ENCODE measurements at places on chromosomes 7 and 10.

GRCh38 chr7:33926535-33926934 lies 21.2 kb downstream of the BMPER start:
- DNase-seq: no peak

DNA sequence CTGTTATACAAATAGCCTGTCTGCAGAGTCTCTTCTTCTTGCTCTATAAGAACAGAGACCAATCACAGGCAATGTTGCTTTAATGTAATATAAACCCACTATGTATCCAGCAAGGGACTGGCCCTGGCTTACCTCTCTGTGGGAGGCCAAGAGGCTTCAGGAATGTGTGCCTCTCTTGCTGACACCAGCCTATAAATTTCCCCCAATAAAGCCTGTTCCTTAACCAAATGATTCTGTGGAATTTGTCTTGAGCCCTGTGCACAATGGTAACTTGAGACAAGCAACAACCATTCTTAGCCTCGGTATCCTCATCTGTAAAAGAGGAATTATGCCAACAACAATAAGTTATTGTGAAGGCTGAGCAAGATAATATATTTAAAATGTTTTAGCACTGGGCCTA lies 563.7 kb downstream of the GRM8 start:
- DNase-seq: no peak

DNA sequence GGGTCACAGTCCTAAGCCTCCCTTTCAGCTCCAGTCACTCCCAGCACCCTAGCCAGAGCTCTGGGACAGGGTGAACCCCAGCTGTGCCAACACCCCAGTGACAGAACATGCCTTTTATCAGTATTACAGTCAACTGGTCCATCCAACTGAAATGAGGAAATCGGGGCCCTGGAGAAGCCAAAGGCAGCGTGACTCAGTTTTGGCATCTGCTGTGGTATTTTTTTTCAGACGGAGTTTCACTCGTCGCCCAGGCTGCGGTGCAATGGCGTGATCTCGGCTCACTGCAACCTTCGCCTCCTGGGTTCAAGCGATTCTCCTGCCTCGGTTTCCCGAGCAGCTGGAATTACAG lies 3.4 kb upstream of the CLDN15 start:
- DNase-seq: no peak

- DNase-seq: no peak
These were observed 8.5 kb downstream of the LRRC18 start for GRCh38 chr10:48931188-48931587.

GRCh38 chr7:140688341-140688740 lies 8.2 kb upstream of the NDUFB2 start:
- DNase-seq: no peak

DNA sequence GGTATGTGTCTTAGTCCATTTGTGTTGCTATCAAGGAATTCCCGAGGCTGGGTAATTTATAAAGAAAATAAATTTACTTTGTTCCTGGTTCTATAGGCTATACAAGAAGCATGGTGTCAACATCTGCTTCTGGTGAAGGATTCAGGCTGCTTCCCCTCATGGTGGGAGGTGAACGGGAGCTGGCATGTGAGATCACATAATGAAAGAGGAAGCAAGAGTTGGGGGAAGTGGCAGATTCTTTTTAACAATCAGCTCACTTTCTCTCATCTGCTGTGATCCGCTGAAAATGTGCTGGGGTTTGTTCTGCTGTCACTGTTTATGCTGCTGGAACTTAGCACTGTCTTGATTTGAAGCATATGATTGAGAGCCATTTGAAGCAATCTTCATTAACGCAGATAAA lies 730.0 kb upstream of the SORCS1 start:
- DNase-seq: no peak

DNA sequence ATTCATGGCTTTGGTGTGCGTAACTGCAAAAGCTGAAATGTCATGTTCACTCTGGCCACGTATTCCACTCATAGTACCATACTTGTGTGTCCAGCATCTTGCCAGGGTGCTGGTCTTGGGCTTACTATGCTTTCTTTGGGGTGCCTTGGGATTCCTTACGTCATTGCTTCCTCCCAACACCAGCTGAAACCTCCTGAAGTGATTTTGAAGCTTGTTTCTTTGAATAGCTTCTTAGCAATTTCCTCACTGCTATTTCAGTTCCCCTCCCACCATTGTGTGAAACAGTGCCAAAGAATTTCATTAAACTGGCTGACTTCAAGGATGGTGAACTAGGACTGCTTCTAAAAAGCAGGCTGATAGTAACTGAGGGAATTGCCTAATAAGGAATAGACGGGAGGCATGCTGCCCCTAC lies 36.9 kb downstream of the ENTPD1 start:
- no peak for DNase-seq

DNA sequence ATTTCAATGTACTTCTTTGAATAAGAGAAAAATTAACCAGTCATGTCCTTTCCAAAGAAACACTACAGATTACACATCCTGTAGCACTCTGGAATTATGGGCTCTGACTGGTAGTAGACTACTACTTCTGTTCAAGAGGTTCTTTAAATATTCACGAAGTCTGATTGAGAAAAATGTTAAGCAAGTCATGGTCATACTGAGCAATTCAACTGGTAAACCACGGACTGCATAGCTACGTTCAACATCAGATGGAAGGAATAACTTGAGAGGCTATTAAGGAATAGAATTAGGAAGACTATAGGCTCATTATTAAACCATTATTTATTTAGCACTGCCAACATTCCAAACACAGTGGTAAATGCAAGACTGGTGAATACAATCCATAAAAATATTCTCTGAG lies 160.8 kb downstream of the IMMP2L start:
- no peak for DNase-seq

DNA sequence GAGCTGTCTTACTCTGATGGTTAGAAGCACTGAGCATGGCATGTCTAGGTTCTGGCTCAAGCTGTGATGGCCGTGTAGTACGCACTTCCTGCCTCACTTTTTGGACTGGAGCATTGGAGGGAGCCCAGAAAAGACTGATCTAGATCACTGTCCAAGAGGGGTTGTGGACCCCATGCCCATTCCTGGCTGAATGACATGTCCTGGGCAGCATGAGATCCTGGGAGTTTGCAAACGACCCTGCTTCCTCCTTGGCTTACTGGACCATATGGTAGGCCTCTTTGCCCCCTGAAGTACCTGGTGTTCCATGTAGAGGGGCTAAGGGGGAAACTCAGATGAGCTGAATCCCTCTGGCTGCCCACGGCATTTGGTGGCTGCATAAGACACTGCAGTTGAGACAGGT lies 36.7 kb downstream of the ARHGAP22 start:
- DNase-seq: no peak

GRCh38 chr10:48609899-48610584 lies 5.2 kb upstream of the ARHGAP22 start:
- no peak for DNase-seq

- DNase-seq: no peak
These were observed 413.0 kb upstream of the FOXK1 start for GRCh38 chr7:4269086-4269485.

GRCh38 chr10:114486938-114487814 lies 82.9 kb upstream of the AFAP1L2 start:
- DNase-seq: no peak

DNA sequence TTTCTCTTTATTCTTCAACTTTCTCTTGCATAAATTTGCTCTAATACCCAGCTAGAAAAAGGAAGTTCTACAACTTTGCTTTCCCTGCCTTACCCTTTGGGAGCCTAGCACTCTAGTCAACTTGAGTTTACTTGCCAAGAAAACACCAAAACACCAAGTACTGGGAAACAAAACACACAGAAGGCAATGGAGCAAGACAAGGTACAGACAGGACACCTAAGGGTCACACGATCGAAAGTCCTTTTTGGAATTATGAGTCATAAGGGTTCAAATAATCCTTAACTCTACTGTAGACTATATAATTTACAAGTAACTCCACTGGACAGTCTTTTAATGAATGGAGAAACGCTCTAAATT lies 42.6 kb upstream of the ANAPC16 start:
- no peak for DNase-seq

GRCh38 chr10:132910901-132911785 lies 31.2 kb downstream of the CFAP46 start:
- no peak for DNase-seq

GRCh38 chr7:70208236-70209063 lies 610.2 kb downstream of the AUTS2 start:
- no peak for DNase-seq

- DNase-seq: no peak
These were observed 108.9 kb downstream of the PKD1L1 start for GRCh38 chr7:47839381-47839780.

- no peak for DNase-seq
These were observed 6.4 kb upstream of the MKRN1 start for GRCh38 chr7:140485500-140486265.

- DNase-seq: no peak
These were observed 7.2 kb downstream of the AP5Z1 start for GRCh38 chr7:4782333-4783291.

DNA sequence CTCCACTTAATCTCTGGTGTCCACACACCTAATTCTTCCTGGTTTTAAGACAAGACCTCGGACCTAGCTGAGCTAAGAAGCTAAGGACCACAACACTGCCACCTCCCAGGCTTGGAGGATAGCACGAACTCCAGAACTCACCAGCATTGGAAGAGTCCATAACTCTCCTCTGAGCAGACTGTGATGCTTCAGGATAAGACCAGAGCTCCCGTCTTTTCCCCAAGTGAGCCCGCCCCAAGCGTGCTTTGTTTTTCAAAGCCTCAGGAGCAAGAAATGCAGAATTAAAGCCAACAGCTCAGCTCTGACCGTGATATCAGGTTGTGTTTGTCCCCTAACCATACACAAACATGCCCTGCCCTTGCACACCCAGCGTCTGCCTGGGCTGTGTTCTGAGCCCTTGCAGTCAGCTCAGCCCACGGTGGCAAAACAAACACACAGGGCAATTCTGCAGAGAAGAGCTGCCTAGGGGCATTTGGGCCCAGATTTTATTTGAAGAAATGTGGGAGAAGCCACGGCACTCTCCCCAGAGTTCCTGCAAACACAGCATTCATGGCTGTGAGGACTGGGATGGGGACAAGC lies 145.4 kb downstream of the WDR11 start:
- no peak for DNase-seq

DNA sequence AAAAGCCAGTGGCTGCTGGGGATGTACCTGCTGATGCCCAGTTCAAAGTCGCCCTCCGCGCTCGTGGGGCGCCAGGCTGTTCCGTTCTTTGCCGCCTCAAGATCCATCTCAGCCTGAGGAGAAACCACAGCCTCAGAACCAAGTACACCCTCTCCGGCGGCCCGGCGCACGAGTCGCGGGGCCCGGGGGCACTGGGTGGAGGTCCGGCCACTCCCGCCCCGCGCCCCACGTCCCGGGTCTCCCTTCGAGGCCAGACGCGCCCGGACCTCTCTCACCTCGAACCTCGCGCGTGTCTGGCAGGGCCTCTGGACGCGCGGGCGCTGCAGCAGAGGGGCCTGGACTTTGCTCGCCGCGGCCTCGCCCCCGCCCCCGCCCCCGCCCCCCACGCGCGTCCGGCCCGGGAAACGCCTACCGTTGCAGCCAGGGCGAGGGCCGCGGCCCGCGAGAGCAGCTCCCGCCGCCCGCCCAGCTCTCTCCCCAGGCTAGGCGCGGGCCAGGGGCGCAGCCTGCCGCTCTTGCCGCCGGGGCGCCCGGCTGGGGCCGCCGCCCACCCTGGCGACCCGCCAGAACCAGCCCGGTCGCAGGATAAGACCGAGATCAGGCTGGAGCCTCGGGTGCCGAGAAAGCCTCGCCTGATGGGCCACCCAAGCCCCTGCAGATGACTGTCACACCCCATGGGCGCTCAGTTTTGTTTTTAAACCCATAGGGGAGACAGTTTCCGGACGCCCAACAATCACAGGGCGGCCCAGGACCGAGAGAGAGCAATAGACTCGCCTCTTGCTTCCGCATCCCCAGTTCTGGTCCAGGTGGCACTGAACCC lies at the start of gene ABCB4:
TSS of gene ABCB4 (minus strand) at position 322 of the 820 bp plus-strand sequence. CDS start at position 107, 215 bp downstream.
- DNase-seq: no peak

- DNase-seq: no peak
These were observed at the start of gene GRIFIN for GRCh38 chr7:2476298-2476697. GRIFIN (minus strand) TSS chr7:2476398; CDS start chr7:2476383, 15 bp downstream.

GRCh38 chr7:101998906-101999240 lies 181.4 kb downstream of the CUX1 start:
- no peak for DNase-seq

DNA sequence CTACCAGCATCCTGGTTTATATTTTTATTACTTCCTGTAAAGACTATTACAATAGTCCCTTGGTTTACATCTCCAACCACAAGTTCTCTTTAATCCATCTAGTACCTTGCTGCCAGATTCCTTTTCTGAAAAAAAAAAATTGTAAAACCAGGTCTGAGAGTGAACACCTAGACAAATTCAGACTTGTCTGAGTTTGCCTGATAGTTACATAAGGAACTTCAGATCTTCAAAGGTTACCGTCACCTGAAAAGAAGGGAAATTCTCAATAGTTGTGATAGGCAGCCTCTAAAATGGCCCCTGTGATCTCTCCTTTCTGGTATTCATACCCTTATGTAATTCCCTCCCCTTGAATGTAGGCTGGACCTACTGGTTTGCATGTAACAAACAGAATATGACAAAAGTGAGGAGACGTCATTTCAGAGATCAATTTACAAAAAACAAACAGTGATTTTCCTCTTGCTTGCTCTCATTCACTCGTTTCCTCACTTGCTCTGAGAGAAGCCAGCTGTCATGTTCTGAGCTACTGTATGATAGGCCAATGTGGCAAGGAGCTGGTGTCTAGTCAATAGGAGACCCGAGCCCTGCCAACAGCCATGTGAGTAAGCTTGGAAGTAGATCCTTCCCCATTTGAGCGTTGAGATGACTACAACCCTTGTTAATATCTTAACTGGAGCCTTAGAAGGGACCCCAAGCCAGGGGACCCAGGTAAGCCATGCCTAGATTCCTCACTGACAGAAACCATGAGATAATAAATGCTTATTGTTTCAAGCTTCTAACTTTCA lies 110.9 kb upstream of the LSM8 start:
- DNase-seq: no peak

DNA sequence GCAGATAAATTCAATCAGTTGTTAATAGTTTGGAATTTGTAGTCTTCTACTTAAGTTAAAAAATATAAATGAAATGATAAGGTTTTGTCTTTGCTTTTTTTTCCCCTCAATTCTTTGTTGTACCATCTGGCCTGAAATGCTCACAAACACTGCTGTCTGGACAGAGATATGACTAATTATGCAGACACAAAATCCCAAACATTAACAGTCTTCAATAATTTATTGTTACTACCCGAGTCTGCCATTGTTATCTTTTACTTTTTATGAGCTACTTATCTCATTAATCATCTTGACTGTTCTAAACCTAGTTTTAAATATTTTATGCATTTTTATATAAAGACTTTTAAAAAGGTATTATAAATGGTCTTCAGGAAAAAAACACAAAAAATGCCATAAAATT lies 64.7 kb upstream of the THSD7A start:
- no peak for DNase-seq
